ENCODE measurements at places on chromosomes 6 and 20.

DNA sequence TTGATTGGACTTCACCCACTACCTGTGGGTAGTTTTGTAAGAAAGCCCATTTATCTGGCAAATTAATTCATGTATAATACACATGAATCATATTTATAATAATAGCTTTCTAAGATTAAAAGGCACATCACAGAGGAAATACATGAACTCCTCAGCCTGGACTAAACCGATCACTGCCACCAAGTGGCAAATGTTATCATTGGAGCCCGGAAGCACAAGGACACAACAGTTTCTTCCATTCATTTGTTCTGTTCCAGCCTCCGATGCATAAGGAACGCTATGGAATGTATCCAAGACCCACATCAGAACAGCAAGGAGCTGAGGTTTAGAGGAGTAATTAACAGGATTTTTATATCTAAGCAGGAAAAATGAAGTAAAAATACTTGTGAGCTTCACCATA is 13.9 kb upstream of the IPCEF1 start:
- DNase-seq = no peak

GRCh38 chr6:41432280-41432679 is 96.9 kb downstream of the NCR2 start:
- DNase-seq = no peak

- no peak for DNase-seq
These were observed 21.5 kb downstream of the TM9SF4 start for GRCh38 chr20:32130965-32131364.

GRCh38 chr6:104421650-104422049 is 438.1 kb downstream of the HACE1 start:
- no peak for DNase-seq

GRCh38 chr20:24647713-24648112 is 178.3 kb downstream of the SYNDIG1 start:
- DNase-seq = no peak

DNA sequence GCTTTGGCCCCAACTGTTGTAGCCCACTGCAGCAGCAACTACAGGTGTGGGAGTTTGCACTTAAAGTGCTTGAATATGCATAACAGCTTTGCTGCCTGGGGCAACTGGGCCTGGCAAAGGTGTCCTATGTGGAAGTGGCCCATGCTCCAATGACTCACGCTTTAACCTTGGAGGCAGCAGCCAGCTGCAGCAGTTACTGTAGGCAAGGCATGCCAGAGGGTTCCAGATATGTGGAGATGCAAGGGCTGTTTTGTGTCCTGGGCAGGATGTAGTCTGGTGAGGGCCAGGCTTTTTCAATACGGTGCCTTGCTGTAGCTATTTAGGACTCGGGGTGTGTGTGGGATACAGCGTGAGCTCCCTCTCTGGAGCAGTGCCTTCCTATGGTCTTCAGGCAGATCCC is 150.3 kb downstream of the NKAIN2 start:
- DNase-seq = no peak

DNA sequence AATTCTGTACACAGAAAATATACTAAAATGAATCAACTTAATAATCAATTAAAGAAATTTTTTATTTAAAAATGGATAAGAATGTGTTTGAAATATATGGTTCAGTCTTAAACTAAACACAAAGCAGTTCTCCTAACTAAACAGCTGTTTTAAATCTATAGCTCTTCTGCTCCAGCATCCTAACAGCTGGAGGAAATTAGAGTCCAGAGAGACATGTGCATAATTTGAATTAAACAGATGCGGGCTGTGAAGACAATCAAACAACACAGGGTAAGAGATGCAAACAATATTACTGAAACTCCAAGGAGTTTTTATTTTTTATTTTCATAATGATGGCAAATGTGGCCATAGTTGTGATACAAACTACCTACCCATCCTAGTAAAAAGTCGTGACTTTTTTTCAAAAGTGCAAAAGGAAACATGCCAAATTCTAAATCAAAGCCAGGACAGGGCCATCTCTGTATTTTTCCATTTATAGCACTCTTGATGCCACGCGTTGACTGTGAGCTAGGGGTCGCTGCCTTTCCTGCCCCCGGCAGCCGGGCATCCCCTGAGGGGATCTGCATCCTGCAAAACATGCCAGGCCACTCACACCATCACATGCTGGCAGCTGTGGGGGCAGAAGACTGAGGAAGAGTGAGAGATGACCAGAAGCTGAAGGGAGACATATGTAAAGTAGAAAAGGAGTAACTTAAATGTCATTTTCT is 310.6 kb downstream of the PRKN start:
- no peak for DNase-seq

GRCh38 chr20:57653546-57653900 is 33.3 kb upstream of the ZBP1 start:
- DNase-seq = no peak

GRCh38 chr20:49747707-49748524 is 34.2 kb upstream of the B4GALT5 start:
- DNase-seq = no peak

GRCh38 chr20:6583134-6583738 is 184.2 kb upstream of the BMP2 start:
- no peak for DNase-seq

DNA sequence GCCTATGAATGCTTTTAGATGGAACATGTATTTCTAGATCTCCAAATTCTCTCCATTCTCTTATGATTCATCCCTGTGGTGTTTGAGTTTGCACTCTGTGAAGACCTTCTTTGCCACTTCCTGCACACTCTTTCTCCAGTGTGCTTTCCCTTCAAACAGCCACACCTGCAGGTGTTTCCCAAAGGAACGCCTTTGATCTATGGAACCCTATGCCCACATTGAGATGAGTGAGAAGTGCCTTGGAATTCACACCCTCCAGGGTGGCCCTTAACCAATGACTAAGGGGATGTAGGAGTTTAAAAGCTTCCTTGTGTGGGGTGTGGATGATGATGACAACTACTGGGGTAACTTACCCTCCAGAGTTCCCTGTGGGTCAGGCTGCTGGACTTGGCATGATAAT is 570.1 kb downstream of the DHX35 start:
- DNase-seq = no peak

DNA sequence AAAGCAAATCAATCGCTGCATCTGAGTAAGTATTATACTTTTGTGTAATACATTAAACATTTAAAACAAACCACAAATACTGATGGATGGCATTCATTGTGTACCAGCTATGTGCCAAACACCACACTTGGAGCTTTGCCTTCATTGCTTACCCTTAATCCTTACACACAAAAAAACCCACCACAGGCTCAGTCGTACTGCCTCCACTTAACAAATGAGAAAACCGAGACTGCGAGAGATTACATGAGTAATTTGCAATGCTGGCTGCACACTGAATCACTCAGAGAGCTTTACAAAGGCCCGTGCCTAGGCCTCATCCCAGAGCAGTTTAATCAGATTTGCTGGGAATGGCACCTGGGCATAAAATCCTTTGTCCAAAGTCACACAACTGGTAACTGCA is 130.5 kb downstream of the EDN1 start:
- DNase-seq = no peak

- DNase-seq = no peak
These were observed 37.4 kb upstream of the SYNDIG1 start for GRCh38 chr20:24432046-24432442.

GRCh38 chr6:156780102-156780641 is 3.0 kb downstream of the ARID1B start:
- DNase-seq = no peak

GRCh38 chr6:163577404-163577803 is 162.9 kb downstream of the QKI start:
- no peak for DNase-seq

GRCh38 chr6:77456531-77457248 is 6.6 kb downstream of the HTR1B start:
- DNase-seq = no peak

Measured in GM06990 (cell line).